ENCODE measurements at places on chromosomes 2 and 18.

- no peak for DNase-seq
Observed at GRCh38 chr2:5290900-5291546, 401.2 kb upstream of the SOX11 start.

- DNase-seq: no peak
Observed at GRCh38 chr18:77520767-77521166, 271.1 kb downstream of the GALR1 start.

GRCh38 chr2:234796045-234796591 is 155.7 kb upstream of the SH3BP4 start:
- no peak for DNase-seq

- DNase-seq: no peak
Observed at GRCh38 chr2:216546241-216546640, 47.6 kb downstream of the RPL37A start.

DNA sequence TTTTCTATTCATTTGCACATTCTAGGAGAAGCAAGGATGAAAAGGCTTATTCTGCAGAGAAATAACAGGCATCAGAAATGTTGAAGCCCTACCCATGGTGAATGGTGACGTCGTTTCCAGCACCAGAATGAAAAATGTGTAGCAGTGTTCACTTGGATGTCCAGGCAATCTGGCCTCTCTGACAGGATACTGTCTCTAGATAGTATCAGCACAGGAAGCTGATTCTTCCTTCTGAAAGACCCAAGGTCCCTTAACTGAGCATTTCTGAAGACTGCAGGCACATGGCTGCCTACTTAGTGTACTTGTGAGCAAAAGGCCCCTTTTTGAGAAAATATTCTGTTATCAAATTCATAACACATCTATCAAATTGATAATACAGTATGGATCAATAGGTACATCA is 234.1 kb downstream of the XIRP2 start:
- no peak for DNase-seq
